ENCODE measurements at places on chromosomes 5 and 9.
A peak's percentile ranks its signal among the peaks of the same experiment; 100 is the strongest.

DNA sequence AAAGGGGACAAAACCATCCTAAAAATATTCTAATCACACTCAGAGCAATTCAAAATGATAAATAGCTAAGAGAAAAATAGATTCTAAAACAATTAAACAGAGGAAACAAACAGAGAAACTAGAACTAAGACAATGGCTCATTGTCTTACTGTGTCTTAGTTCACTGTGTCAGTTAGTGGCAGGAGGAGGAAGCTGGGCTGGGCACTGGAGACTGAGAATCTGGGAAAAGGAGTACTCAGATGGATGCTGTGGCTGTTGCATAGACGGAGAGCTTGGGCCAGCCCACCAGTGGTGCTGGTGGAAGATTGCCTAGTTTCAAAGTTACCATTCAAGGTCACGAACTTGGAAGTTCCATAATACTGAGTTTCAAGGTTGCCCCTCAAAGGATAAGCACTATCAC, 94.7 kb upstream of the IFNK start:
- DNase-seq, result no peak

DNA sequence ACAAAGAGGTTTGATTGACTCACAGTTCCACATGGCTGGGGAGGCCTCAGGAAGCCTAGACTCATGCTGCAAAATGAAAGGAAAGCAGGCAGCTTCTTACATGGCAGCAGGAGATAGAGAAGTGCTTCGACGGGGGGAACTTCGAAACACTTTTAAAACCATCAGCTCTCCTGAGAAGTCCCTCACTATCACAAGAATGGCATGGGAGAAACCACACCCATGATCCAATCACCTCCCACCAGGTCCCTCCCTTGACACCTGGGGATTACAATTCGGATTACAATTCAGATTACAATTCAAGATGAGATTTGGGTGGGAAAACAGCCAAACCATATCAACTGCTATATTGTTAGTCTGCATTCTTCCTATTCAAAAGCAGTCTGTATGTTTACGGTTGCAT, 322.3 kb upstream of the ISL1 start:
- DNase-seq, result no peak

GRCh38 chr9:110006657-110007056, 201.3 kb downstream of the C9orf152 start:
- no peak for DNase-seq

GRCh38 chr9:117704024-117704575, at the start of gene TLR4:
TSS of gene TLR4 (plus strand) at chr9:117704403. CDS start at chr9:117704473, 70 bp downstream.
- no peak for DNase-seq

- peak; percentile 9 for DNase-seq
These were observed 64.9 kb downstream of the DOCK2 start for GRCh38 chr5:169701910-169702451.

DNA sequence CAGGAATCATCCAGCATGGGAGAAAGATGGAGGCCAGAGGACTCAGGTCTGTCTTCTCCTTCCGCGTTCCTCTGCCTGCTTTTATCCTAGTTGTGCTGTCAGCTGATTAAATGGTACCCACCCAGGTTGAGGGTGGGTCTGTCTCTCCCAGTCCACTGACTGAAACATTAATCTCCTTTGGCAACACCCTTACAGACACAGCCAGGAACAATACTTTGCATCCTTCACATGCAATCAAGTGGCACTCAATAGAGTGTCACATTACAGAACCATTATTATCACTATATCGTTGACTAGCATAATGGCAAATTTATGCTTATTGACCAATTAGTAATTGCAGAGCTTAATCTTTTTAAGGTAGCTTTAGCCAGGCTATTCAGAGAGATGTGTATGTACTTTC, 64.8 kb downstream of the UNC13B start:
- peak; percentile 28 for DNase-seq

Data from NCI-H1092 treated with DMSO at 0.1 percent for 48 hours (cell line).